ENCODE measurements at places on chromosomes 11 and 22.

DNA sequence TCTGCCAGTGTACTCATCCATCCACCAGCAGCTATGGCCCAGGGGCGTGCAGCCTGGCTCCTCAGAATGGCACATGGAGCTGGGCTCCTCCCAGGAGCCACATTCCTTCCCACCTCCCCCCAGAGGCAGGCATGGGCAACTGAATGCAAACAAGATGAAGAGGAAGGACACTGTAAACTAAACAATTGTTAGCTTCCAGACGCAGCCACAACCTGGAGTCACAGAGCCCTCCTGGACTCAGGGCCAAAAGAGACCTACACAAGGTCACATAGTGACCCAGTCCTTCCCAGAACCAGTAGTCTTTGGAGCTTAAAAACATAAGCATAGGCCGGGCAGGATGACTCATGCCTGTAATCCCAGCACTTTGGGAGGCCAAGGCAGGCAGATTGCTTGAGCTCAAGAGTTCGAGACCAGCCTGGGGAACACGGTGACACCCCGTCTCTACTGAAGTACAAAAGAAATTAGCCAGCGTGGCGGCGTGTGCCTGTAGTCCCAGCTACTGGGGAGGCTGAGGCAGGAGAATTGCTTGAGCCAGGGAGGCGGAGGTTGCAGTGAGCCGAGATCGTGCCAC, 30.7 kb upstream of the CLDN5 start:
- DNase-seq, result no peak

- no peak for DNase-seq
Observed at GRCh38 chr22:23180893-23181720, 798 bp downstream of the BCR start.

GRCh38 chr11:95344932-95345642, 114.1 kb upstream of the SESN3 start:
- DNase-seq, result no peak

DNA sequence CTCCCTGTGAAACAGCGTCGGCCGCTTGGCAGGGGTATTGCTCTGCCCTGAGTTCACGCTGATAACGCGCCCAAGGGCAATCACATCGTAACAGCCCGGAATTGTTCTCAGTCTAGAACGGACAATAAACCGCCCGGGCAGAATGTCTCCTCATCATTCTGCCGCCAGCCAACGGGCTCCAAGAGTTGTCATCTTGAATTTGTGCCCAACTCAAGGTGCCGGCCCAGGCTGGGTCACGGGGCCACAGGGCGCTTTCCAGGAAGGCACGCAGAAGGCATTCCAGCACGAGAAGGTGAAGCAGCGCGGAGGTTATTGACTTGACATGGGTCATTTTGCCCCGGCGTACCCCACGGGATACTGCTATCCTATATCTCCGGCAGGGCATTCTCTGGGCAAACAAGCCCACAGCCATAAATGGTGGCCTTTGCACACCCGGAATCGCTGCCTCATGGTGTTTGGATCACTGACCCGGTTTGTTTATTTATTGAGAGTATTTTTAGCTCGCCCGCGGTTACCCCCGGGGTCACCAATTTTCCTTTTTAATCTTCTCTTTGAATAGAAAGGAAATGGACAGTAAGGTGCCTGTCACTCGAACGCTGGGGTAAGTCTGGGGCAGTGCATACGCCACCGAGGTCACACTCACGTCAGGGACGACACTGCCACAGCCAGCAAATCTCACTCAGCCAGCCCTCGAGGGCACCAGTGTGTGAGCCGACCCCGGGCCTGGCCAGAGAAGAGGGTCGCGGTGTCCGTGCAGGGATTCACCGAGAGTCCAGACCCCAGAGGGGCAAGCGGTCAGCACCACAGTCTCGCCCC, 72.4 kb upstream of the FGF3 start:
- no peak for DNase-seq

- DNase-seq, result no peak
Observed at GRCh38 chr11:47620836-47621378, 21.5 kb downstream of the MTCH2 start.

GRCh38 chr11:73004088-73004487, 138.0 kb downstream of the FCHSD2 start:
- DNase-seq, result no peak

GRCh38 chr11:110294509-110294908, 1.9 kb downstream of the RDX start:
- no peak for DNase-seq
